GM04503 (cell line): ENCODE measurements at places on chromosomes 3 and 15.

DNA sequence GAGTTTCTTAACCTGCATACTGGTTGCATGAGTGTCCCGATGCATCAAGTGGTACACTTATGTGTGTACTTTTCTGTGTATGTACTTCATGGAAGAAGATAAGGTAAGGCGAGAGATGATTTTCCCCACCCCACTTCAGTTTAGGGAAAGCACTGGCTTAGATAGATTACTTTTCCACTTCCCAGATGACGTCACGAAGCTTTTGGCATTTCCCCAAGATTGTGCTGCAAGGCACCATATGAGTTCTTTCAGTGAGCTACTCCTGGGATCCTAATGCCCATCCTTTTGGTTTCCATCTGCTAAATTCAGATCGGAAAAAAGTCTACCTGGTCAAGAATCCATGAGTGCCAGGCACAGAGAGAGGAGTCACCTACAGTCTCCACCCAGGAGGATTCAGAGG lies 4.5 kb downstream of the IL17RB start:
- no peak for DNase-seq

DNA sequence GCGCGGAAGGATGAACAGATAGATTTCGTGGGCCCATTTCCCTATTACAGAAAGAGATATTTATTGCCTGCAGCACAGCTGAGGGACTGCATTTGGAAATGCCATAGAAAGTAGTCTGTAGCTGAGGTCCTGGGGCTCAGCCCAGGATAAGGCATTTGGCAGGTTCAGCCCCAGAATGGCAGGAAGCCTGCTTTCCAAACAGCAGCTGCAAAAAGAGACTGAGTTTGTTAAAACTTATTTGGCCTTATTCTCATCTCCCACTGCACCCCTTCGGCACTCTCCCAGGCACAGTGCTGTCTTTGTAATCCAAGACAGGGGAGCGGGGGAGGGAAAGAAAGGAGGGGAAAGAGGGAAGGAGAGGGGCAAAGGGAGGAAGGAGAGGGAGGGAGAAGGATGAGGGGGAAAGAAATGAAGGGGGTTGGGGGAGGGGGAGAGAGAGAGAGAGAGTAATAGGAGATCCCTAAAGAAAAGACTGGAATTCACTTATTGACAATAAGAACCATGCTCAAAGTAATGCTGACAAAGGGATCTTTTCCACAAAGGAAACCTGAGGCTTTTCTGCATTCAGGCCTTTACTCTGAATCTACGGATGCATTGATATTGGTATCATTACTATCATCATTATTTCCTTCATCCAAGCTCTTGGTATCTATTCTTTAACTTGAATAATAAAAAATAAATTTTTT lies 94.0 kb upstream of the LRRN1 start:
- no peak for DNase-seq

DNA sequence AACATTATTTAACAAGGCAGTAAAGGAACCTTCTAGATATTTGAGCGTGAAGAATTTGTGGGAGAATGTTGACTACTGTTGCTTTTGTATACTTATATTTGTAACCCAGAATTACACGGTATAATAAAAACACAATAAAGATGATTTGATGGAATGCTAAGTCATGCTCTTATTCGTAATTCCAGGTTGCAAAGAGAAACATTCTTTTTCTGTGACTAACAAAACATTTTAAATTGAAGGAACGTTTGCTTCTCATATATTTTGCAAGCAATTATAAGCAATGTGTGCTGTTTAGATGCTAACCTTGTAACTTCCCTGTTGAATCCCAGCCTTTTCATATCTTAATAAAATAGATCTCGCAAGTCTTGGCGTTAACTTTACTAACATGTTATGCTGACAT lies 124.4 kb upstream of the CGNL1 start:
- peak; percentile 54 for DNase-seq

GRCh38 chr3:190044142-190044541 lies 76.6 kb downstream of the P3H2 start:
- DNase-seq: peak; percentile 65

- peak; percentile 8 for DNase-seq
These were observed 1.3 kb downstream of the ACAP2 start for GRCh38 chr3:195441476-195441991.

- DNase-seq: no peak
These were observed 17.4 kb upstream of the SLC25A36 start for GRCh38 chr3:140924097-140924873.
